ENCODE measurements at places on chromosomes 1 and 21.

DNA sequence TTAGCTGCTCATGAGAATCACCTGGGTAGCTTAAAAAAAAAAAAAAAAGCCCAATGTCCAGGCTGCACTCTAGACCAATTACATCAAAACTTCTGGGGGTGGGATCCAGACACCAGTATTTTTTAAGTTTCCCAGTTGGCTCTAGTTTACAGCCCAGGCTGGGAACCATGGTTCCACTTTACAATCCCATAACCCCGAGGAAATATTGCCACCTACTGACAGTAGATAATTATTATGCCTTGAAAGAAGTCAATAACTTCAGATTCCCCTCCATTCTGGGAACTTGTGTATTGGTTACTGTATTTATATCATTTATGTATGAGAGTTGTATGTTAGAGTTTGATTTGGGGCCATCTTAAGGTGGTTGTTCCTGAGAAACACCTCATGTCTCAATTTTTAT is 100.2 kb downstream of the SPATA46 start:
- DNase-seq = peak; percentile 28

DNA sequence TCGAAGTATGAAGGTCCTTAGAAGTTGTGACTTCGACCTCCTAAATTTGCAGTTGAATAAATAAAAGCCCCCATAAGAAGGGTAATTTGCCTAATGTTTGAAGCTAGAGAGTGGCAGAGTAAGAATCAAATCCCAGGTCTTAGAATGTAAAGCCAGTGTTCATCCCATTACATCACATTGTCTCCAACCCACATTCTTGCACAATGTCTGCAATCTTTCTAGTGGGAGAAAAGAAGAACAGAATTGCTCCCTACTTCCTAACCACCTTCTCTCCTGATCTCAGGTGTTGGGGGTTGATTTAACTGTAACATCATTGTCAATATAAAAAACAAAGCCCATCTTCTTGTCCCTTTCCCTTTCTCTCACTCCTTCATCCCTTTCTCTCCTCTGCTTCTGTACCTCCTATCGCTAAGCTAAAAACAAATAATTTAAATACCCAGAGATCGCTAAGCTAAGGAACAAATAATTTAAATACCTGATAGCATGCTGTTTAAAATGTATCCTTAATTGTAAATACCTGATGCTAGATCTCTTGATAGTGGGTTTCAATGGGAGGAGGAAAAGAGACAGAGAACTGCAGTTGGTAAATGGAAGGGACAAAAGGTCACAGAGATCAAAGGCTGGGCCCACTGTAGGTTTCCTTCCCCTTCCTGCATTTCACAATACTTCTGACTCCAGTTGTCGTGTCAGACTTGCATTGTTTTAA is 32.1 kb upstream of the CCDC190 start:
- DNase-seq = peak; percentile 36

- DNase-seq = no peak
These were observed 76.0 kb downstream of the DDR2 start for GRCh38 chr1:162708286-162708685.

- no peak for DNase-seq
These were observed 144.1 kb upstream of the CTTNBP2NL start for GRCh38 chr1:112251766-112252506.

DNA sequence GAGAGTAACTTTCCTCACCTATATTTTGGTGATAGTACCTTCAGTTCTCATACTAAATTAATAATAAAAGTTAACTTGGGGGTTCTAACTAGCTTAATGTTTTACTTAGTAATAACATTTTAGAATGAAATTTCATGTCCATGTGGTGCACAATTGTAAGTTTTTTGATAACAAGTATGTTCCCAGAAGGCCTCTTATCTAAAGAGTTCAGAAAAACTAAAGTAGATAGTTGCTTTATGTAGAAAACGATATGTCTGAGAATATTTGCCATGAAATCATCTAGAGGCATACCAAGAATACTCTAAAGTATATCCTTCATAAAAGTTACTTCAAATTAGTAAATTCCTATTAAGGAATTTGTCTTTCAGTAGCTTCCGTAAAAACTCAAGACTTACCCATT is 10.2 kb upstream of the ADCY10 start:
- no peak for DNase-seq

- peak; percentile 39 for DNase-seq
These were observed 1.2 kb downstream of the FAM167B start for GRCh38 chr1:32247983-32248889.

DNA sequence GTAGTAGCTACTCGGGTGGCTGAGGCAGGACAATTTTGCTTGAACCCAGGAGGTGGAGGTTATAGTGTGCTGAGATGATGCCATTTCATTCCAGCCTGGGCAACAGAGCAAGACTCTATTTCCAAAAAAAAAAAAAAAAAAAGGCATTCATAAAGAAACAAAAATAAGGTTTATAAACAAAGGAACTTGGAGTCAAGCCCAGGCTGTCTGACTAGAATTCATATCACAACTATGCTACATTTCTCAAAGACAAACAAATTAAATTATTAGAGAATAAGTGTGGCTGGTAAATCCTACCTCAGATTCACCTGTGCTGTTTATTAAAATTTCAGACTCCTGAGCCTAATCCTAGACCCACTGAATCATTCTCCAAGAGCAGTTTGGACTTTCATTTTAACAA is 4.2 kb downstream of the GCLM start:
- DNase-seq = no peak

DNA sequence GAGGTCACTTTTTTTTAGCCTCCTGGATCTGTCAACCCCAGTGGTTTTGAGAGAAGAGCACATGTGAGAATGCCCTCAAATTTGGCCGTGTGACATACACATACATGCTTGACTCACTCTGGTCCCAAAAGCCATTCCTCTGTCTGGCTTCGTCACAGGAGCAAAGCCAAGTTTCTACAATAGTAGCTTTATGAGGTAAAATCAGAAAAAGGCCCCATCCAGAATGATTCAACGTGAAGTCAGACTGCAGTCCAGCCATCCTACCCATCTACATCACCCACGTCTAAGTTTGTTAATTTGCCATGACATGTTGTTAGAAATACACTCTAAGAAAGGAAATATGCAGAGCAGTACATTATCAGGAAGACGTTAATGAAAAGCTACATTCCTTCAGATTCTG is 245.2 kb downstream of the SDCCAG8 start:
- no peak for DNase-seq

GRCh38 chr1:55039342-55040082 is at the start of gene PCSK9:
Gene PCSK9, plus strand, starts transcription at chr1:55039548. Its CDS starts 290 bp downstream, at chr1:55039838.
- peak; percentile 5 for DNase-seq

DNA sequence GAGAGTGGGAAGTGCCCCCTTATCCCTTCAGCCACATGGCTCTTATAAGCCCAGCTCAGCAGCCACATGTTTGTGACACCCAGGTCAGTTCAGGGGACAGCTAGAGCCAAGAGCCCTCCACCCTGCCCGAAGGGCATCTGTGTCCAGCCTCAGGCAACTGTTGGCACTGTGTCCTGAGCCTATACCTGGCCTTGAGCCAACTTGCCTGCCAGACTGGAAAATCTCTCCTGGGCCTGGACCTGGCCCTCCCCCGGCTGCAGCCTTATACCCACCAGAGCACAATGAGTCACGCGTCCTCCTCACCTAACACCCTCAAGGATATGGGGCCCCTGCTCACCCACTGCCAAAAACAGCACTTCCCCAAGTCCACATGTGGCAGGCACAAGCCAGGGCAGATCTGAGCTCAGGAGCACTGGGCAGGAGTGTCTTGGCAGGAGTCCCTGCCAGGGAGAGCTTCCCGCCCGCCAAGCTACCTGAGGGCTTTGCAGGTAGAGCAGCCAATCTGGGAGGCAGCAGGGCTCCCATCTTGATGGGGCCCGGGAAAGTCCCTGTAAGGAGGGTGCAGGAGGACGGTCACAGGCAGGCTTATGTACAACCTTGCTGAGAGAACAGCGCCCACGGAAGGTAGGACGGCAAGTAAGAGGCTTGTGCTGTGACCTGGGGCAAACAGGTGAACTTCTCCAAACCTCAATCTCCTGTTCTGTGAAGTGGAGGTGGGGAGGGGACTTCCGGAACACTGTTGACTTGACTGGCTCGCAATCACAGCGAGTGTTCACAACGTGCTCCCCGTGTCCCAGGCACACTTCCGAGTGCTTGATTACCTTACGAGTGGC is 19.8 kb upstream of the HSPG2 start:
- DNase-seq = no peak

Measured in NCI-H748 treated with DMSO at 0.1 percent for 48 hours (cell line).